Activated CD4-positive, alpha-beta T cell treated with anti-CD3 and anti-CD28 coated beads, Interleukin-2, Interleukin-4, amounts not matched to agents 100 ng/mL and 50 ng/mL, durations not matched to agents 16 hours and 8 hours (primary cell): ENCODE measurements at places on chromosomes 1 and 21.

DNA sequence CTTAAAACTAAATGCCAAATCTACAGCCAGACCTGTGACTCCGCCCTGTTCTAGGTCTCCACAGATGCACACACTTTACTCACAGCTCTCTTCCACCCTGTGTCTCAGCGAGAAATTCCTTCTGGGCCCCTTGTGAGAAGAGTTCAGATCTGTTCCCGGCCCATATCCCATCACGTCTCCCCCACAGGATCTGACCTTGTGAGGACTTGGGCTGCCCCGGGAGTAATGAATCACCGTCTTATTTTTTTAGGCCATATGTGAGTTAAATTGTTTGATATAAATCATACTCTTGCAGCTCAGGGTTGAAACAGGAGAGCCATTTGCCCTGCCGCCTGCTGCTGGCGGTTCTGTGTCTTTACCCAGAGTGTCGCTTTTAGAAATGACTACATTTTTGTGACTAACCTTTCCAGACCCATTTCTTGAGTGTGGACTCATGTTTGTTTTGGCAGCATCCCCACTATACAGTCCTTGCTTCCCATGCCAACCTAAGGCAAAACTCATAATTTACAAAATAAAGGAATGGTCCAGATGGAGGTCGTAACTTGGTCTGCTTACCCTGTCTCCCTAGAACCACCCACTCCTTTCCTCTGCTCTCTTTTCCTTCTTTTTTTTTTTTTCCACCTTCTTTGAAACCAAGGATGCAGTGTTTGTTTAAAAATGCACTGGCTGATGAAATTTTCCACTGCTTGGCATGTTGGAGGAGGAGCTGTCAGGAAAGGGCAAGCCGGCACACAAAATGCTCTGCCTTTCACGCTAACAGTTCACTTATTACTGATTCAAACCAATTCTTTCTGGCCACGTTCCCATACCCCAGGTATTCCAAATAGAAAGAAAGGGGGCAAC is 98.0 kb upstream of the C1orf105 start:
- no peak for DNase-seq

- DNase-seq: no peak
These were observed 60.4 kb downstream of the DIP2A start for GRCh38 chr21:46518983-46519583.

- no peak for DNase-seq
These were observed 175.6 kb upstream of the HP1BP3 start for GRCh38 chr1:20962576-20963258.

- DNase-seq: no peak
These were observed 585.7 kb upstream of the CAMK1G start for GRCh38 chr1:208997726-208998312.

DNA sequence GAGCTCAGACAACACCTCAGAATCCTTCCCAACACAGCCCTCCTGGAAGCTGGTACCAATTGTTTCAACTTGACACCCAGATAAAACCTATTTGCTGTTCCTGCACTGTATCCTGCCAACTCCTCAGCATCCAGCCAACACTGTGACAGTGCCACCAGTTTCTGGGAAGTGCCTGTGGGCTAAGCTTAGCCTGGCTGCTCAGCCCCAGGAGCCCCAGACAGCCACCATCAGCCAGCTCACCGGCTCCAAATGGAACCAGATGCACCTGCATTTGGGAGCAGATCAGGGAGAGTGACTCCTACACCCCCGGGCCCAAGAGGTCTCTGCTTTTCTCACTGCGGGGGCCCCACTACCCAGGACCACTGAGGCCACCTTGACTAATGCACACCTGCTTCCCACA is 24.9 kb downstream of the KCNN3 start:
- DNase-seq: no peak

DNA sequence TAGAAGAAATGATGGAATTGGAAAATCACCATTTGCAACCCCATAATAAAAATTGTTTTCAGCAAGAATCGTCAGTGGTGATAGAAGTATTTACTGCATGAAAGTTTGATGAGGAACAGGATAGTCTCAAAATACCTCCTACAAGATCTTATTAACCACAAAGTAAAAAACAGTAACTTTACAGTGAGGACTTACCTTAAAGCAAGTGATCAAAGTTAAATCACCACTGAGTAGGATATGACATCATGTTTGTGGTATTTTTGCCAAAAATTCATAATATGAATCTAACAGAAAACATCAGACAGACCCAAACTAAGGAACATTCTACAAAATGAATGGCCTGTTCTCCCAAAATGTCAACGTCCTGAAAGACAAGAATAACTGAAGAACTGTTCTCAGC is 19.9 kb downstream of the ALDH9A1 start:
- DNase-seq: no peak

DNA sequence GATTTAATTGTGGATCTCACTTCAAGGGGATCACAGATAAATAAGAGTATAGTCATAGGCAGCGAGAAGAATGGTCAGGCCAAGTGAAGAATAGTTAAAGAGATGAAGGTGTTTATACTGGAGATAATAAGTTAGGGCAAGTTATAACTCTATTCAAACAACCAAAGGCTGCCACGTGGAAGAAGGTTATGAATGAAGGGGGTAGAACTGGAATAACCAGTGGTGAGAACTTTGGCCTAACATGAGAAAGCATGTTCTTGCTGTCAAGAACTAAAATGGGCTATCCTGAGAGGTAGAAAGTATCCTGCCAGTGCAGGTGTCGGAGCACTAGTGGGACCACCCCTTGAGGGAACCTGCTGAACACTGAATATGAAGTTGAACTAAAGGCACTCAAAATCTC is 49.6 kb upstream of the EDEM3 start:
- DNase-seq: no peak

GRCh38 chr1:241499910-241500309 is 19.6 kb downstream of the FH start:
- no peak for DNase-seq

GRCh38 chr1:160428655-160429054 is 28.3 kb downstream of the VANGL2 start:
- peak; percentile 60 for DNase-seq

DNA sequence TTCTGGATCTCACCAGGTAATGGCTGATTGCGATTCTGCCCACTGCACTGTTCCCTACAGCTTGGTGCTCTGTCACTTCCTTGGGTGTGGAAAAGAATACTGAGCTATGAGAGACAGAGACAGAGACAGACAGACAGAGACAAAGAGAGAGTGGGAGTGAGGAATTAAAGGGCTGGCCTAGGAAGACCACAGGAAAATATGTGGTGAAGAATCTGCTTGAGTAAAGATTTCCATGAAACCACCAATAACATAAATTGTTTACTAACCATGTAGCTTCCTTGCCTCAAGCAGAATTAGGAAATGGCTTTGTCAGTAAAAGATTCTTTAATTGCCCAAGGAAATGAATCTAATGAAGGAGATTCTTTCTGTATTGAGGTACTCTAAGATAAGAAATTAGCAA is 54.4 kb downstream of the MPZL1 start:
- no peak for DNase-seq

- DNase-seq: peak; percentile 15
These were observed 15.1 kb downstream of the TRIM45 start for GRCh38 chr1:117106478-117106877.

DNA sequence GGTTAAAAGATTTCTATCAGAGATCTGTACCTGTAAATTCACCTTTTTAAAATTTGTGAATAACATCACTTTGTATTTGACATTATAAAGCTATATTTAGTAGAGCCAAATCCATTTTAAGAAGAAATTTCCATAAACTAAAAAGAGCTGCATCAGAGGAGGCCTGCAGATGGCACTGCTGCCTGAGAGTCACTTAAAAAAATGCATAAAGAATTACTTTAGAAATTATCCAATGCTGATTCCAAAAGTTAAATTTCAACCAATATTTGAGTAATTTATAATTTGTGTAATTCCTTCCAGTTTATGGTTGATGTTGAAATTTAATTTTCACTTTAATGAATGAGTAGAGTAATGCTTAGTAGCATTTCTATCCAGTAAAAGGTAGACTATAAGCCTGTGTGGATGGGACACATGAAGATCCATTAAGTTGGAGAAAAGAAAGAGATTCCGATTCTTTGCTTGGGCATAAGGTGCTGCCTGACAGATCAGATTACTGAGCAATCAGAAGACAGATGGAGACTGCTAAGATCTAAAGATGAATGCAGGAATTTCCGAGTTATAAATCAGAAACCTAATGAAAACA is 20.7 kb upstream of the RPE65 start:
- no peak for DNase-seq

GRCh38 chr1:248853663-248854375 is 5.1 kb downstream of the ZNF692 start:
- DNase-seq: no peak

DNA sequence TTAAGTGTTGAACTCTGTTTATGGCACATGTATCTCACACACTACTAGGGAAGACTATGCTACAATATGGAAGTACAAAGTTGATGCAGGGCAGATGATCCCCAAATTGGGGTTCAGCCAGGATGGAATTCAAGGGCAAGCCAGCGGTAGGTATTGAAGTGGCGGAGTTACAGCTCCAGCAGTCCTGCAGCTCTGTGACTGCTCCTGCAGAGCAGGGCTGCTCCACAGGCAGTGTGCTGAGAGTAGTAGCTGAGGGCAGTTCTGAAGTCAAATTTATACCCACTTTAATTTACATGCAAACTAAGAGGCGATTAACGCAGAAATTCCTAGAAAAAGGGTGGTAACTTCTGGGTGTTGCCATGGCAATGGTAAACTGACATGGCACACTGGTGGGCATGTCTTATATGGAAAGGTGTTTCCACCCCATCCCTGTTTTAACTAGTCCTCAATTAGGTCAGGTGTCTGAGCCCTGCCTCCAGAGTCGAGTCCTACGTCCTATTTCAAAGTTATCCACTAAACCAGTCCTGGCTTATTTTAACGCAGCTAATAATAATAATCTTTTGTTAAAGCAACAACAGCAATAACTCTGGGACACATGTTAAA is 20.6 kb upstream of the CENPF start:
- no peak for DNase-seq

DNA sequence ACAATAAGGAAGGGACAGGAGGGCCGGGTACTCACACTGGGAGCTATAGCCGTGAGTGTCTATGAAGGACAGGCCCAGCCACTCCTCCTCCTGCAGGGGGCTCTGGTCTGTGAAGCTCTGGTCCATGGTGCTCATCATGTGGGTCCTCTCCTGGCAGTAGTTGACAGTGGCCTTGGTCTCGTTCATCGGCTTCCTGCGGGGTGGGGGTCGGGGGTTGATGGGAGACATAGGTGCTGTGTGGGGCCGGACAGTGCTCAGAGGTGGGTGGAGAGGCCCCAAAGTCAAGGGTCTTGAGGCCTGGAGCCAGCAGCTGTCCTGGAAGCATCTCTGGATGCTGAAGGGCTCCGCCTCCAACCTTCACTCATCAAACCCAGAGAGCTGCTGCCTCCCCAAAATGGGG is 260.4 kb downstream of the PTPRU start:
- DNase-seq: no peak

DNA sequence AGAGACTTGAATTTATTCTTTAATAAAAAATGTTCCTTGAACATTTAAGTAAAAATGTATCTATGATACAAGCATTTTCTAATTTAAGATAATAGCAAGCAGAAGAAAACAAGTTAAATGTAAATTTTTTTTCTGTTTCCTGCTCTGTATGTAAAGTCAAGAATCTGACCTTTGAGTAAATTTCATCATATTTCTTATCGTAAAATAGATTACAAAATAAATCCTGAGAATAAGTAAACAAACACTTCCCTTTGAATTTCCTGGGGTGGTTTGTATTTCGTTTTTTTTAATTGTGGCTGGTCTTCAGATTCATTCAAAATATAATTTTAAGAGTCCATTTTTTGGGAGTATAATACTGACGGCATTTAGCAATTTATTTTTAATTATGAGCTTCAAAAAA is 77.6 kb downstream of the POU2F1 start:
- no peak for DNase-seq

DNA sequence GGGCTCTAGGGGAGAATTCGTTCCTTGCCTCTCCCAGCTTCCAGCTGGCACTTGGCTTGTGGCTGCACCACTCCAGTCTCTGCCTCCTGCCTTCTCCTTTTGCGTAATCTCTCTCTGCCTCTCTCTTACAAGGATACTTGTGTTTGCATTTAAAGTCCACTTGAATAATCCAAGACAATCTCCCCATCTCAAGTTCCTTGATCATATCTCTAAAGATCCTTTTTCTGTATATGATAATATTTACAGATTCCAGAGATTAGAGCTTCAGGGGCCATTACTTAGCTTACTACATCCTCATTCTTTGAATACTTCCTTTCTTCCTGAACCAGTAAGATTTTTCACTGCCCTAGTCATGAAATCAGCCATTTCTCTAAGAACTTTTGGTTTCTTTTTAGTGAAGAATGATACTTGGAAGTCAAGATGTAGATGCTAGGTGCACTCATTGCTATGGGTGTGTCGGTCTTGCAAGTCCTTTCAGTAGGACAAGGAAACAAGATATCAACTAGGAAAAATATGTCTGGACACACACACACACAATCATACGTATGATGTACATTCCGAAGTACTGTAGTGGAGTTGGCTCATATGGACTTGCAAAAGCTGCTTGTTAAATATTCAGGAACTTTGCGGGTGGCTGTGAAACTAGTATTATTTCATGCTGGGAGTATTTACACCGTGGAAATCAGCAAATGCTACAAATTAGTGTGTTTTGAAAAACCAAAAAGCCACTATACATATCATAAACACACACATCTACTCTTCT is 20.8 kb upstream of the RLF start:
- DNase-seq: no peak

DNA sequence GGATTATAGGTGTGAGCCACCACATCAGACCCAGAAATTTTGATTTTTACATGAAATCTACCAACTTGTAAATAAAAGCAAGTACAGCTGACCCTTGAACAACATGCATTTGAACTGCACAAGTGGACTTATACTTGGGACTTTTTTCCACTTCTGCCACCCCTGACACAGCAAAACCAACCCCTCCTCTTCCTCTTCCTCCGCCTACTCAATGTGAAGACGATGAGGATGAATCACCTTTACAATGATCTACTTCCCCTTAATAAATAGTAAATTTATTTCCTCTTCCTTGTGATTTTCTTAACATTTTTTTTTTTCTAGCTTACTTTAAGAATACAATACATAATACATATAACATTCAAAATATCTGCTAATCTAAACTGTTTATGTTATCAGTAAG is 17.5 kb upstream of the YRDC start:
- peak; percentile 14 for DNase-seq

DNA sequence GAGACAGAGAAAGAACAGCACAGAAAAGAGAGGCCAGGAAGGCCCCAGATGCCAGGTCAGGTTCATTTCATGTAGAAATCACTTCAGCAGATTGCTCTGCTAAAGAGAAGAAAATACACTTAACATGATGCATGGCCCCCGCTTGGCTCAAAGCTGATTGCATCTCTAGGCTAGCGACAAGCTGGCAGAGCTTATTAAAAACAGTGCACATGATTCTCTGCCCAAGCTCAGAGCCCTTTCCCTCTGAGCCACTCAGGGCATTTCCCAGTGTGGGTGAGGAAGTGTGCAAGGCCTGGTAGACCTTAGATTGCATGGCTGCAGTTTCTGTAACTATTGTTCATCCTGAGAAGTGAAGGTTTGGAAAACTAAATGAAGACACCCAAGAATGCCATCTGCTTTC is 3.3 kb upstream of the CAPN9 start:
- DNase-seq: no peak

- DNase-seq: no peak
These were observed 50.2 kb downstream of the KCNJ6 start for GRCh38 chr21:37866027-37866426.

GRCh38 chr1:191912517-191912916 is 245.7 kb upstream of the RGS18 start:
- no peak for DNase-seq

- no peak for DNase-seq
These were observed 145.8 kb downstream of the PATJ start for GRCh38 chr1:61887931-61888564.

- DNase-seq: no peak
These were observed 6.9 kb downstream of the LAX1 start for GRCh38 chr1:203771901-203772301.
